ENCODE measurements at places on chromosomes 12 and 14.

GRCh38 chr14:75434138-75434889 is 6.5 kb downstream of the JDP2 start:
- H3K4me3 ChIP-seq = no peak overlapping the region
- peaks cover 3% of the 10 kb centered on the region for H3K4me1 ChIP-seq
- H3K27ac ChIP-seq = no peak overlapping the region
- no peaks in the 10 kb centered on the region for H3K36me3 ChIP-seq
- DNase-seq = no peak

DNA sequence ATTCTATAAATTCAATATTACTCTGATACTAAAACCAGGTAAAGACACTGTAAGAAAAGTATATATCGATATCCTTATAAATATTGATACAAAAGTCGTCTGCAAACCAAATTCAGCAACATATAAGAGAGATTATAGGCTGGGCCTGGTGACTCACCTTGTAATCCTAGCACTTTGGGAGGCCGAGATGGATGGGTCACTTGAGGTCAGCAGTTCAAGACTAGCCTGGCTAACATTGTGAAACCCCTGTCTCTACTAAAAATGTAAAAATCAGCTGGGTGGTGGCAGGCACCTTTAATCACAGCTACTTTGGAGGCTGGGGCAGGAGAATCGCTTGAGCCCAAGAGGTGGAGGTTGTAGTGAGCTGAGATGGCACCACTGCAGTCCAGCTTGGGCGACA is 13.5 kb upstream of the TUBA1C start:
- H3K27ac ChIP-seq = no peak overlapping the region
- H3K4me1 ChIP-seq = no peaks in the 10 kb centered on the region
- no peak overlapping the region for H3K4me3 ChIP-seq
- DNase-seq = no peak

- no peaks in the 10 kb centered on the region for H3K27me3 ChIP-seq
- H3K27ac ChIP-seq = no peak overlapping the region
- no peak for DNase-seq
- no peak overlapping the region for H3K4me3 ChIP-seq
- peaks cover 3% of the 10 kb centered on the region for H3K4me1 ChIP-seq
These were observed 11.7 kb downstream of the NOC4L start for GRCh38 chr12:132155771-132156572.

- H3K4me3 ChIP-seq = no peak overlapping the region
- peaks cover 43% of the 10 kb centered on the region for H3K4me1 ChIP-seq
- no peak for DNase-seq
- peaks cover 23% of the 10 kb centered on the region for H3K36me3 ChIP-seq
- H3K27ac ChIP-seq = peak overlapping the region; percentile 42
These were observed 29.4 kb downstream of the RIN3 start for GRCh38 chr14:92542766-92543554.

GRCh38 chr12:77943466-77943865 is 112.8 kb downstream of the NAV3 start:
- no peaks in the 10 kb centered on the region for H3K27me3 ChIP-seq
- H3K4me1 ChIP-seq = no peaks in the 10 kb centered on the region
- H3K36me3 ChIP-seq = no peaks in the 10 kb centered on the region
- no peak for DNase-seq
